Activated CD4-positive, alpha-beta T cell treated with anti-CD3 and anti-CD28 coated beads for 1 hour (primary cell): ENCODE measurements at places on chromosomes 13 and 19.

DNA sequence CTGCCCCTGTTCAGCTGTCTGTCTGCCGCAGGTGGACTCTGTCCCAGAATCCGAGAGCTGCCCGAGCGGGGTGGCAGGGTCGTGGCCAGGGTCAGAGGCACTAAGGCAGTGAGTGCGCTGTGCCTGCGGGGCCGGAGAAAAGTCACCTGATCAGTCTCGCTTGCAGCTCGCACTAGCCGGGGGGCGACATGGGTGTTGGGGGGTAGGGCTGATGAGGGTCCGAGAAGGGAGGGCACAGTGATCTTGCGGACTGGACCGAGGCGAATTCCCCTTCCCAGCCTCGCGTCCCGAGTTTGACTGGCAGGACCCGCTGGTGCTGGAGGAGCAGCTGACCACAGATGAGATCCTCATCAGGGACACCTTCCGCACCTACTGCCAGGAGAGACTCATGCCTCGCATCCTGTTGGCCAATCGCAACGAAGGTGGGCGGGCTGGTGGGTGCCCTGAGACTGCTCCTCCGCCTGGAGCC is 627 bp downstream of the GCDH start:
- DNase-seq: no peak

DNA sequence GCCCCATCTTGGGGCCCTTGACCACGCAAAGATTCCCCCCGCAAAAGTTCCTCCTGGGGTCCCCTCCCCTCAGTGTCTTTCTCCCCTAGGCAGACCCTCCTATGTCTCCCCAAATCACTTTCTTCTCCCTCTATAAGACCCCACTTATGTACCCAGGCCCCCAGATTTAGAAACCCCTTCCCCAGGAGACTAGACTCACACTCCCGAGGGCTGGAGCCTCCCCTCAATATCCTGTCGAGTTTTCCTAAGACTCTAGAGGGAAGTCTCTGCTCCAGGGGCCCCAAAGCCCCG is 1.4 kb downstream of the SLC1A5 start:
- no peak for DNase-seq

DNA sequence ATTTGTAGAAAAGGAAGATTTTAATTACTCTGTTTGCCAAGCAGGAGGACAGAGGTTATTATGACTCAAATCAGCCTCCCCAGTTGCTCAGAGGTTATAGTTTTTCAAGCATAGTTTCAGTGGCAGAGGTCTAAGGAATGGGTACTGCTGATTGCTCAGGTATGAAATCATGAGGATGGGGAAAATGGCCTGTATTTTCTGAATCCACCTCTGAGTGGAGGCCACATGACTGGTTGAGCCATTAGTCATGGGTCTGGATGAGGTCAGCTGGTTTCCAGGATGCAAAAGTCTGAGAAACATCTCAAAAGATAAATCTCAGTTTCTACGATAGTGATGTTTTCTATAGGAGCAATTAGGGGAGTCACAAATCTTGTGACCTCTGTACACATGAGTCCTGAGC is 62.8 kb upstream of the CEACAM8 start:
- no peak for DNase-seq

DNA sequence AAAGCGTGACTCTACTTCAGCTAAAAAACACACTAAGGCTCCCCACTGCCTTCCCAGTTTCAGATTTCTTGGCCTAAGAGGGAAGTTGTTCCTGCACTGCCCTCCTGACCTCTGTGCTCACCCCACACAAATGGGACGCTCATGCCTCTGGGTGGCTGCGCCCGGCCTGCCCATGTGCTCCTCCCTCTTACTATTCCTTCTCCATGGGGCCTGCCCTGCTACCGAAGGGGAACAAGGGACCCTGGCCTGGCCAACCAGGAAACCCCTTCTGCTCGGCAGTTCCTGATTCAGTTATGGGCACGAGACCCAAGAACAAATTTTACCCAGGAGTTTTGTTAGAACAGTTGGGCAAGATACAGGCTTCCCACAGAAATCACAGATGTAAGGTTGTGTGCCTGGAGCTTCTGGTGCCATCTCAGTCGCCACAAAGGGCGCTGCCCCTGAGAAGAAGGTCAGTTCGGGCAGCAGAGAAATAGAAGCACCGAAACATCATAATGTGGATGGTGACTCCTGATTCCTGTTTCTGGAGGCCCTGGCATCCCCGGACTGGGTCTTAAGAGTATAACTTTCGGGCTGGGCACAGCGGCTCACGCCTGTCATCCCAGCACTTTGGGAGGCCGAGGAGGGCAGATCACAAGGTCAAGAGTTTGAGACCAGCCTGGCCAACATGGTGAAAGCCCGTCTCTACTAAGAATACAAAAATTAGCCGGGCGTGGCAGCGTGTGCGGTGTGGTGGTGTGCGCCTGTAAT is 5.4 kb upstream of the PLPP2 start:
- no peak for DNase-seq

GRCh38 chr13:83691966-83692365 is 190.3 kb downstream of the SLITRK1 start:
- no peak for DNase-seq
